ENCODE measurements at places on chromosomes 5 and 9. TPM values are rescaled to one million over a fixed set of nuclear protein-coding genes. Genes with fewer than 3 reads are reported as not detected.

The FRRS1L gene
- total RNA-seq, result 2.2 TPM

GRCh38 chr5:34666392-34667080, 10.4 kb downstream of the RAI14 start:
- H3K4me1 ChIP-seq, result peaks cover 5% of the 10 kb centered on the region
- H3K4me3 ChIP-seq, result no peak overlapping the region
- no peak for DNase-seq
- H3K36me3 ChIP-seq, result no peaks in the 10 kb centered on the region
- H3K27me3 ChIP-seq, result no peaks in the 10 kb centered on the region
- H3K27ac ChIP-seq, result no peak overlapping the region

DNA sequence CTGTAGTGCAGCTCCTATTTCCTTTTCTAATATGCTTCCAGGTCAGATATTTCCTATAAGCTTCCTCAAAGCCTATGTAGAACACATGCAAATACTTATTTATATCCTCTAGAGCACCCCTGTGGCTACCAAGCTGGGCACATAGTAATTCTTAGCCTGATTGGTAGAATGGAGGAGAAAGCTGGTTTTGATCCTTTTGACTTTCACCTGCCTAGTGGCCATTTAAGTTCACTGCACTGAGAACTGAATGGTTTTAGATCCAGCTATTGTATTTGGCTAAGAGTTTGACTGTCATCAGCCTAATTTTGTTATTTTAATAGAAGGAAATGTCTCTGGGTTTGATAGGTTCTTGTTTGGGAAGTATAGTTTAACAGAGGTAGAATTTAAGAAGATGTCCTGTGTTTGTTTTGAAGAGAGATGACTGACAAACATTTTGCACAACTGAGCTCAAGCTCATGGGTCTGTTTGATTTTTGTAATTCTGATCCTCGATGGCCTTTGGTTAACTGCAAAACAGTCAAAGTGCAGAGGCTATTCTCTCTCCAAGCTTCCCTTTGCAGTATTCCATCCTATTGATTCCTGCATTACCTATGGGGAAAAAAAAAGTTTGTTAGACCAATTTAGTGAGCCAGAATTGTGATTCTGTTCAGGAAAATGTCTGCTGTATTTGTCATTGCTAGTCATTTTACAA, 85.4 kb downstream of the KCNN2 start:
- H3K36me3 ChIP-seq, result no peaks in the 10 kb centered on the region
- H3K4me3 ChIP-seq, result no peak overlapping the region
- H3K27me3 ChIP-seq, result no peaks in the 10 kb centered on the region
- no peak overlapping the region for H3K27ac ChIP-seq
- DNase-seq, result no peak
- H3K4me1 ChIP-seq, result peaks cover 6% of the 10 kb centered on the region

GRCh38 chr5:1288439-1289335, 6.2 kb downstream of the TERT start:
- H3K4me3 ChIP-seq, result no peak overlapping the region
- H3K4me1 ChIP-seq, result no peaks in the 10 kb centered on the region
- no peak overlapping the region for H3K27ac ChIP-seq
- no peaks in the 10 kb centered on the region for H3K27me3 ChIP-seq
- H3K36me3 ChIP-seq, result no peaks in the 10 kb centered on the region
- DNase-seq, result no peak

- no peak overlapping the region for H3K27ac ChIP-seq
- H3K4me3 ChIP-seq, result no peak overlapping the region
- DNase-seq, result no peak
These were observed 9.5 kb downstream of the OR2S2 start for GRCh38 chr9:35948451-35948850.

The THBS4 gene
- total RNA-seq, result 0.98 TPM

GRCh38 chr9:109012009-109012875, 1.1 kb downstream of the CTNNAL1 start:
- peak; percentile 89 for DNase-seq
- peak overlapping the region; percentile 89 for H3K4me3 ChIP-seq
- peaks cover 26% of the 10 kb centered on the region for H3K4me1 ChIP-seq

DNA sequence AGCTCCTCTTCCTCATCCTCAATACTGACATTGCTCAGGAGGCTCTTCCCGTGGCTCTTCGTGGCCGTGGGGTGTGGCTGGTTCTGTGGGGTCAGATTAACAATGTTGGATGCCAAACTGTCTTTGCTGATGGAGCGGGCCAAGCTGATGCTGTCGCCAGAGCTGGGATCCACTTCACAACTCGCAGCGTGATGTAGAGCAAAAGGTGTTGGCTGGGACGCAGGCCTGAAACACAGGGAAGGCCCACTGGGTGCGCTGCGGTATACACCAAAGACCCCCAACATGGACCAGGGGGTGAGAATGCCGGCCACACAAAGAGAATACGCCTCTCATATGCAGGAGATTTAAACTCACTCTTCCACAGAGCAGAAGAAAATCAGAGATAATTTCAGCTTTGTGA, 84.3 kb downstream of the CAMSAP1 start:
- H3K27me3 ChIP-seq, result no peaks in the 10 kb centered on the region
- no peak overlapping the region for H3K27ac ChIP-seq
- no peaks in the 10 kb centered on the region for H3K36me3 ChIP-seq
- no peak for DNase-seq

The LIX1 gene
- not detected for total RNA-seq

GRCh38 chr5:124030043-124030491, 518.1 kb downstream of the CSNK1G3 start:
- no peak overlapping the region for H3K27ac ChIP-seq
- H3K4me3 ChIP-seq, result no peak overlapping the region
- H3K4me1 ChIP-seq, result no peaks in the 10 kb centered on the region
- no peaks in the 10 kb centered on the region for H3K36me3 ChIP-seq

The AK6 gene
- total RNA-seq, result 17.4 TPM

- H3K36me3 ChIP-seq, result no peaks in the 10 kb centered on the region
- no peaks in the 10 kb centered on the region for H3K4me1 ChIP-seq
- H3K27me3 ChIP-seq, result no peaks in the 10 kb centered on the region
- H3K27ac ChIP-seq, result no peak overlapping the region
- H3K4me3 ChIP-seq, result no peak overlapping the region
- DNase-seq, result no peak
These were observed 1865.4 kb downstream of the MAT2B start for GRCh38 chr5:165370794-165371193.

DNA sequence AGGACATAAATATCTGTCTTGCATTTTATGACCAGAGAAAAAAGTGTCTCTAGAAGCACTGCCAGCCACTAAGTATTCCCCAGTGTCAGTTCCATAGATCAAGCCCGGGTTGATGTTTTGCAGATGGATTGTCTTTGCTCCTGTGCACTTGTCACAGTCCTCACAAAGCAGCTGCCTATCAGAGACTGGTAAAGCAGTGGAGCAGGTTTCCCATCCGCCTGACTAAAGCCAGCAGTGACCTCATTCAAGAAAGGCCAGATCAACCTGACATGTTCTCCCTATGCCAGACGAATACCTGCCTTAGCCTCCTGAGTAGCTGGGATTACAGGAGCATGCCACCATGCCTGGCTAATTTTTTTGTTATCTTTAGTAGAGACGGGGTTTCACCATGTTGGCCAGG, 26.8 kb upstream of the GARNL3 start:
- no peaks in the 10 kb centered on the region for H3K36me3 ChIP-seq
- H3K27ac ChIP-seq, result no peak overlapping the region
- H3K4me1 ChIP-seq, result peaks cover 5% of the 10 kb centered on the region
- DNase-seq, result no peak
- no peak overlapping the region for H3K4me3 ChIP-seq

- no peaks in the 10 kb centered on the region for H3K36me3 ChIP-seq
- DNase-seq, result no peak
- H3K4me3 ChIP-seq, result no peak overlapping the region
- no peak overlapping the region for H3K27ac ChIP-seq
These were observed 136.3 kb upstream of the SNX2 start for GRCh38 chr5:122638581-122638980.

The CTNND2 gene
- 1.7 TPM for total RNA-seq

GRCh38 chr9:122029898-122030297, 63.2 kb downstream of the TTLL11 start:
- no peak for DNase-seq
- H3K27ac ChIP-seq, result no peak overlapping the region
- peaks cover 20% of the 10 kb centered on the region for H3K4me1 ChIP-seq
- no peaks in the 10 kb centered on the region for H3K27me3 ChIP-seq

- peaks cover 54% of the 10 kb centered on the region for H3K4me1 ChIP-seq
- H3K4me3 ChIP-seq, result peak overlapping the region; percentile 50
- no peaks in the 10 kb centered on the region for H3K27me3 ChIP-seq
- H3K27ac ChIP-seq, result peak overlapping the region; percentile 86
These were observed 32.3 kb downstream of the PRRX2 start for GRCh38 chr9:129697656-129698253.

The CNTNAP3 gene
- 14.7 TPM for total RNA-seq

The CTXN3 gene
- not detected for total RNA-seq

DNA sequence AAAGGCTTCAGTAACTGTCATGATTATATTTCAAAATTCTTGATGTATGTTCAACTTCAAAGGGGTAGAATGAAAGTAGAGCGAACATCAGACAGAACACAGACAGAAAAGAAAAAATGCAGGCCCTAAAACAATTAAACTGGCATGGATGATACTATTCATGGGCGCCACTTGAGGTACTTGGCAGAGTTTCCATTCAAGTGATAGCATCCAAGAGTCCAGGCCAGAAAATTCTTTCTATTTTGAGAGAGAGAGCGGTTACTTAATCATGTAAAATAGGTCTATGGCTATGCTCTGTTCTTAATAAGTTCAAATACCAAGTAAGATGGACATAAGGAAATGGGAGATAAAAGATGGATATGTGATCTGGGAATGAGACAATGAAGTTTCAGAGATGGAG, 21.4 kb upstream of the PRR16 start:
- no peaks in the 10 kb centered on the region for H3K4me1 ChIP-seq
- no peak for DNase-seq
- no peaks in the 10 kb centered on the region for H3K36me3 ChIP-seq
- H3K27me3 ChIP-seq, result no peaks in the 10 kb centered on the region
- H3K4me3 ChIP-seq, result no peak overlapping the region
- no peak overlapping the region for H3K27ac ChIP-seq

The TLE4 gene
- 49.8 TPM for total RNA-seq

The BARHL1 gene
- not detected for total RNA-seq

GRCh38 chr9:19992556-19992955, 203.7 kb upstream of the SLC24A2 start:
- no peak overlapping the region for H3K27ac ChIP-seq
- H3K4me1 ChIP-seq, result no peaks in the 10 kb centered on the region
- H3K4me3 ChIP-seq, result no peak overlapping the region
- DNase-seq, result no peak
- no peaks in the 10 kb centered on the region for H3K27me3 ChIP-seq
- no peaks in the 10 kb centered on the region for H3K36me3 ChIP-seq

- peaks cover 58% of the 10 kb centered on the region for H3K4me1 ChIP-seq
- H3K27me3 ChIP-seq, result no peaks in the 10 kb centered on the region
- no peak for DNase-seq
- no peaks in the 10 kb centered on the region for H3K36me3 ChIP-seq
These were observed 5.1 kb downstream of the RGS14 start for GRCh38 chr5:177362610-177363507.

GRCh38 chr5:160674901-160675300, 177.1 kb downstream of the ATP10B start:
- H3K27ac ChIP-seq, result no peak overlapping the region
- no peaks in the 10 kb centered on the region for H3K4me1 ChIP-seq
- H3K36me3 ChIP-seq, result no peaks in the 10 kb centered on the region
- no peaks in the 10 kb centered on the region for H3K27me3 ChIP-seq
- H3K4me3 ChIP-seq, result no peak overlapping the region

- H3K4me1 ChIP-seq, result no peaks in the 10 kb centered on the region
- H3K4me3 ChIP-seq, result no peak overlapping the region
- no peaks in the 10 kb centered on the region for H3K36me3 ChIP-seq
- no peak for DNase-seq
- H3K27ac ChIP-seq, result no peak overlapping the region
These were observed 399.5 kb upstream of the TNC start for GRCh38 chr9:115517335-115518075.

- no peak for DNase-seq
- no peak overlapping the region for H3K27ac ChIP-seq
- H3K4me1 ChIP-seq, result no peaks in the 10 kb centered on the region
- H3K36me3 ChIP-seq, result no peaks in the 10 kb centered on the region
These were observed 178.7 kb upstream of the SGCD start for GRCh38 chr5:156148301-156148700.

DNA sequence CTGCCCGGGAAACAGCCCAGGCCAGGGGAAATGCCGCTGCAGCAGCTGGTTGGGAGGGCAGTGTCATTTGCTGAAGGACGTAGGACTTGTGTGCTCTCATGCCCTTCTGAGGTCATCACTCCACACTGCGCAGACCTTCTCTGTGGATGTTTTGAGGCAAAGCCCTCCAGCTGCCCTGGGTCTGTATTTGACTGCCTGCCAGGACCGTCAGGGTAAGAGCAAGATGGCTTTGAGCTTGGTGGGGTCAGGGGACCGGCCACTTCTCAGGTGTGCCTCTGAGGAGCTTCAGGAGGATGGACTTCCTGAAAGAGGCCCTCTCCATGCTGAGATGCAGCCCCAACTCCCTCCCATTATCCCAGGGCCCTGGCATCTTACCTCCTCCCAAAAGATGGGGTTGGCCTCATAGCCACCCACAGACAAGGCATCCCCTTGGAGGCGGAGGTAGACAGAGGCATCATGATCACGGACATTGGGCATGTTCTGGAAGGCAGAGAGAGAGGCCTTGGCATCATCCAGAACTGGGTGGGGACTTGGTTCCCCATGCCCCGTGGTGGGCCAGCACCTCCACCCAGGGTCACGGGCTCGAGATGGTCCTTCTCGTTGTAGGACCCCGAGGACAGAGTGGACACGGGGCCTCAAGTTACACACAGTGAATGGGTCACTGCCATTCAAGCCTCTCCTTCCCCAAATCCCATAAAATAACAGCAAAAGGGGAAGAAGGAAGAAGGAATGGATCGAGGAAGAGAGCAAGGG, 19.4 kb downstream of the SARDH start:
- no peak overlapping the region for H3K27ac ChIP-seq
- H3K4me3 ChIP-seq, result no peak overlapping the region
- H3K27me3 ChIP-seq, result no peaks in the 10 kb centered on the region
- no peak for DNase-seq
- no peaks in the 10 kb centered on the region for H3K36me3 ChIP-seq

GRCh38 chr9:134384811-134385479, 58.7 kb downstream of the RXRA start:
- peaks cover 100% of the 10 kb centered on the region for H3K4me1 ChIP-seq
- H3K4me3 ChIP-seq, result no peak overlapping the region
- no peaks in the 10 kb centered on the region for H3K27me3 ChIP-seq
- DNase-seq, result no peak
- peak overlapping the region; percentile 39 for H3K27ac ChIP-seq

GRCh38 chr9:4038182-4038723, 261.6 kb downstream of the GLIS3 start:
- no peak for DNase-seq
- H3K4me3 ChIP-seq, result no peak overlapping the region
- peaks cover 11% of the 10 kb centered on the region for H3K4me1 ChIP-seq
- H3K27me3 ChIP-seq, result no peaks in the 10 kb centered on the region

DNA sequence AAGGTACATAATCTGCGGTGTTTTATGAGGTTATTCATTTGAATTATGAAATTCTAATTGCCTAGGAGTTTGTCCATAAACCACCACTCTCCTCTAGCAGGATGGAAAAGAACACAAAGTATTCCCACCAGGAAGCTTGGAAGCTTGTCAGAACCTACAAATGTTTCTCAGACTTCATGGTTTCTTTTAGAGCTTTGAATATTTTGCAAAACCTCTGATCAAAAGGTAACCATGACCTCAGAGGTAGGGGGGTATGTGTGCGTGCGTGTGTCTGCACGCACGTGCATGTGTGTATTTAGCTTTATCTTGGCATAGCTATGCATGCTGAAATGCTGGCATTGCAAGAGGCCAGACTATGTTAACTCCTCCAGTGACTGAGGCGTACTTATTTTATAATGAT, 847.0 kb downstream of the TLE1 start:
- H3K27me3 ChIP-seq, result no peaks in the 10 kb centered on the region
- DNase-seq, result no peak
- H3K27ac ChIP-seq, result no peak overlapping the region

The TMC1 gene
- not detected for total RNA-seq
